ENCODE measurements at places on chromosomes 6 and 20. TPM values are rescaled to one million over a fixed set of nuclear protein-coding genes. Genes with fewer than 3 reads are reported as not detected.

CBFA2T2 gene
- 54.8 TPM for total RNA-seq

DNA sequence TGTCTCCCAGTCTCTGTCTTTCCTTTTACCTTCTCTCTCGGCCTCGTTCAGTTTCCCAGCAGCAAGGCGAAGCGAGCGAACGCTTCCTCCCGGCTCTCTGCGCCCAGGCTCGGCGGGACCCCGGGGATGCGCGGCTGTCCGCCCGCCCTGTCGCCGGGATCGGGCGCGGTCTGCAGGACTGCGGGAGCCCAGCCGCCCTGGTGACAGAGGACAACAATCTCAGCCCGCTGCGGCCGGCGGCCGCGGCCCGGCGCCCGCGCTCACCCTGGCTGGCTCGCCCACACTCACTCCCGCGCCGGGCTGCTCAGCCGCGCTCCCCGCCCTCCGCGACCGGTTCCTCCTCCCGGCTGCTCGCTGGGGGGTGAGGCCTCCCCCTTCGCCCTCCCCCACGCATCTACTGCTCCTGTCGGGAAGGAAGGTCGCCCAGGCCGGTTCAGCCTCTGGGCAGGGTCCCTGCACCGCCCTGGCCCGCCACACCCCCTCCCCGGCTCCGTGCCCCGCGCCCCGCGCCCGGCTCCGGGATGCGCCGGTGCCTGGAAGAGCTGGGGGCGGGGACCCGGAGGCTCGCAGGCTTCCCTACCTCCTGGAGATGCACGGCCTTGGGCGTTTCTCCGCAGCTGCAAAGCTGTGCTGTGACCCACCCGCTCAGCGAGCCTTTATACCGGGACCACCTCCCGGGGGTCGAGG is 410 bp downstream of the SYNE1 start:
- H3K4me3 ChIP-seq = peak overlapping the region; percentile 87
- DNase-seq = peak; percentile 66
- no peak overlapping the region for H3K27ac ChIP-seq
- peaks cover 24% of the 10 kb centered on the region for H3K4me1 ChIP-seq

GRCh38 chr20:64222291-64222735 is 33.2 kb upstream of the PCMTD2 start:
- no peaks in the 10 kb centered on the region for H3K36me3 ChIP-seq
- no peak overlapping the region for H3K4me3 ChIP-seq
- DNase-seq = no peak
- H3K27ac ChIP-seq = no peak overlapping the region
- H3K4me1 ChIP-seq = no peaks in the 10 kb centered on the region

DNA sequence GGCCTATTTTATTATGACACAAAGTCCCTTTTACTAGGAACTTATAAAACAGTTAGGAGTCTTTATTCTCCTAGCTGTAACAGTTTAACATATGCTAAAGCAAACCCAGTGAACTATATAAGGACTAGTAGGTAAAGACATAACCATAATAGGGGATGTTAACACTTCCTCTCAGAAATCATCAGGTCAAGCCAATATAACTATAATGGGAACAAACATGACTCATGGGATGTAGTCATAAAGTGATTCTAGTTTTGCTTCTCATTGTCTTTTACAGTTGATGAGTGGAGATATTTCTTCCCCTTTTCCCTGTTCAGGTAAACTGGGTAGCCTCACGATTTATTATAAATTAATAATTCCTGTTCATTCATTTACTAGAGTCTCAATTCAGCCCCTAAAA is 9.7 kb downstream of the PTCHD4 start:
- no peaks in the 10 kb centered on the region for H3K27me3 ChIP-seq
- H3K27ac ChIP-seq = no peak overlapping the region
- DNase-seq = no peak
- no peaks in the 10 kb centered on the region for H3K36me3 ChIP-seq
- H3K4me3 ChIP-seq = no peak overlapping the region

BMP6 gene
- total RNA-seq = 0.07 TPM

- H3K27ac ChIP-seq = no peak overlapping the region
- H3K4me1 ChIP-seq = no peaks in the 10 kb centered on the region
- no peaks in the 10 kb centered on the region for H3K36me3 ChIP-seq
- DNase-seq = no peak
Observed at GRCh38 chr6:20639161-20639560, 104.9 kb downstream of the CDKAL1 start.

GRCh38 chr6:133396233-133396983 is 155.3 kb downstream of the EYA4 start:
- H3K4me3 ChIP-seq = no peak overlapping the region
- H3K4me1 ChIP-seq = no peaks in the 10 kb centered on the region
- no peaks in the 10 kb centered on the region for H3K36me3 ChIP-seq
- no peak for DNase-seq
- no peaks in the 10 kb centered on the region for H3K27me3 ChIP-seq

GRCh38 chr6:166046226-166046625 is 121.4 kb downstream of the TBXT start:
- no peak for DNase-seq
- no peaks in the 10 kb centered on the region for H3K27me3 ChIP-seq
- no peak overlapping the region for H3K27ac ChIP-seq
- no peaks in the 10 kb centered on the region for H3K4me1 ChIP-seq
- no peaks in the 10 kb centered on the region for H3K36me3 ChIP-seq
- no peak overlapping the region for H3K4me3 ChIP-seq

GRCh38 chr20:13340088-13340487 is 119.0 kb downstream of the ISM1 start:
- H3K27me3 ChIP-seq = no peaks in the 10 kb centered on the region
- H3K27ac ChIP-seq = no peak overlapping the region
- no peaks in the 10 kb centered on the region for H3K4me1 ChIP-seq

GRCh38 chr6:52815167-52816092 is 11.8 kb upstream of the GSTA1 start:
- H3K27ac ChIP-seq = no peak overlapping the region
- no peak overlapping the region for H3K4me3 ChIP-seq
- no peaks in the 10 kb centered on the region for H3K27me3 ChIP-seq
- no peaks in the 10 kb centered on the region for H3K4me1 ChIP-seq
- DNase-seq = peak; percentile 71
- H3K36me3 ChIP-seq = no peaks in the 10 kb centered on the region

DNA sequence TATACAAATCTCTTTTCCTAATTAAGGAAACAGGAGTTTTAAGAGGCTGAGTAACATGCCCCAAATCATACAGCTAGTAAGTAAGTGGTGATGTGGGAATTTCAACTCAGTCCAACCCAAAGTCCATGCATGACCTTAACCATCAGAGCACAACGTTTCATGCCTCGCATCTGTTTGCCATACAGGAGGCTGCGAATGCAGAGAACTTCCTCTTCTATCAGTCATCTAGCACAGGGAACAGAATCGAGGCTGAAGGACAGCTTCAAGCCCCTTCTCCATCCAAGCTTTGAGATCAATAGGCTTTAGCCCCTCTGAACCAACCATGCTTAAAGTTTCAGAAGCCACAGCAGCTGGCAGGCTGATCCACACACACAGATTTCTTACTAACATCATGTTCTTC is 113.2 kb downstream of the MAFB start:
- H3K4me1 ChIP-seq = no peaks in the 10 kb centered on the region
- H3K36me3 ChIP-seq = no peaks in the 10 kb centered on the region
- no peak overlapping the region for H3K27ac ChIP-seq
- no peaks in the 10 kb centered on the region for H3K27me3 ChIP-seq
- no peak for DNase-seq

DNA sequence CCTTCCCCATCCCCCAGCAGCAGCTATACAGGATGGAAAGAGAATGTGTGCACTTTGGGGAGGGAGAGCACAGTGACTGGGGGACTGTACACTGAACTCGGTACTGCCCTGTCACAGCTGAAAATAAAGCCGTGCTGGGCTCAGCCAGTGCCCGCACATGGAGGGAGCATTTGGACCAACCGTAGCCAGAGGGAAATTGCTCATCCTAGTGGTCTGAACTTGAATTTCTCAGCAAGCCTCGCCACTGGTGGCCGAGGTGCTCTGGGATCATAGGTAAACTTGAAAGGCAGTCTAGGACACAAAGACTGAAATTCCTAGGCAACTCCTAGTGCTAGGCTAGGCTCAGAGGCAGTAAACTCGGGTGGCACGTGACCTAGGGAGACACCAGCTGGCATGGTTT is 61.0 kb downstream of the DZANK1 start:
- DNase-seq = no peak
- no peaks in the 10 kb centered on the region for H3K27me3 ChIP-seq
- H3K27ac ChIP-seq = no peak overlapping the region
- H3K4me1 ChIP-seq = peaks cover 10% of the 10 kb centered on the region
- no peak overlapping the region for H3K4me3 ChIP-seq

- DNase-seq = no peak
- H3K27me3 ChIP-seq = no peaks in the 10 kb centered on the region
- no peak overlapping the region for H3K27ac ChIP-seq
- peaks cover 13% of the 10 kb centered on the region for H3K4me1 ChIP-seq
Observed at GRCh38 chr6:45415315-45415714, 37.6 kb upstream of the SUPT3H start.

DNA sequence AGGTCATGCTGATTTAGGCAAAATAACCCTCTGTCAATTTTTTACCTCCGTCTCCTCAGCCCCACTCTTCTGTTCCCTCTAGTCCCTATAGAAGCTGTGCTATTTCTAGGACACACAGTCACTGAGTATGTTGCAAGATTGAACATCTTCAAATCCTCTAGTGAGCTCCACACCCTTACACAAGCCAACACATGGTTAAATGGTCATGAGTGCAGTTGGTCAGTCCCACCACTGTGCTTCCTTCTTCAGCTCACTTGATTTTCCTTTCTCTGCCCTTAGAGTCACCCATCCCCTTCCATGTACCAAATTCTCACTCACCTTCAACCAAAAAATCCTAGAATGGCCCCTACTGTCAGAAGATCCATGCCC is 48.2 kb upstream of the F13A1 start:
- H3K4me1 ChIP-seq = no peaks in the 10 kb centered on the region
- H3K4me3 ChIP-seq = no peak overlapping the region
- no peak for DNase-seq
- no peaks in the 10 kb centered on the region for H3K36me3 ChIP-seq
- no peaks in the 10 kb centered on the region for H3K27me3 ChIP-seq
- H3K27ac ChIP-seq = no peak overlapping the region

- H3K4me3 ChIP-seq = no peak overlapping the region
- no peak overlapping the region for H3K27ac ChIP-seq
- no peaks in the 10 kb centered on the region for H3K27me3 ChIP-seq
- no peaks in the 10 kb centered on the region for H3K36me3 ChIP-seq
- no peaks in the 10 kb centered on the region for H3K4me1 ChIP-seq
- DNase-seq = no peak
Observed at GRCh38 chr6:20919677-20920385, 385.6 kb downstream of the CDKAL1 start.

CD24 gene
- 604 TPM for total RNA-seq

DNA sequence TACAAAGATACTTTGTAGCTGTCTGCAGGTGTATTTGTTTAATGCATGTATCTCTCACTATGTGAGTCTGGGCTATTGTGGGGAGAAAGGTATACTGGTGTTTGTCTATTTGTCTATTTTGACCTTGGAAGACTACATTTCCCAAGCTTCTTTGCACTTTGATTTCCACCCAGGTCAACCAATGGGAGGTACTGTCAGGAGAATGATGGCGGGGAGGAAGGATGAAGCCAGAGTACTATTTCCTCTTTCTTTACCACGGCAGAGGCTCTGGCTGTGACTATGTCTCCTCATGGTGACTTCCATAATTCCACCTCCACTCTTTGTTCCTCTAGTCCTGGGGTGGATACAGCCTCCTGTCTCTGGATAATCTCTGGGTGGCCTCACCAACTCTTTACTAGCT is 23.1 kb downstream of the LBP start:
- no peak overlapping the region for H3K4me3 ChIP-seq
- H3K36me3 ChIP-seq = no peaks in the 10 kb centered on the region
- H3K4me1 ChIP-seq = no peaks in the 10 kb centered on the region
- DNase-seq = peak; percentile 66

BMP7 gene
- not detected for total RNA-seq

NHLRC1 gene
- total RNA-seq = not detected

SYNE1 gene
- 162 TPM for total RNA-seq

DNA sequence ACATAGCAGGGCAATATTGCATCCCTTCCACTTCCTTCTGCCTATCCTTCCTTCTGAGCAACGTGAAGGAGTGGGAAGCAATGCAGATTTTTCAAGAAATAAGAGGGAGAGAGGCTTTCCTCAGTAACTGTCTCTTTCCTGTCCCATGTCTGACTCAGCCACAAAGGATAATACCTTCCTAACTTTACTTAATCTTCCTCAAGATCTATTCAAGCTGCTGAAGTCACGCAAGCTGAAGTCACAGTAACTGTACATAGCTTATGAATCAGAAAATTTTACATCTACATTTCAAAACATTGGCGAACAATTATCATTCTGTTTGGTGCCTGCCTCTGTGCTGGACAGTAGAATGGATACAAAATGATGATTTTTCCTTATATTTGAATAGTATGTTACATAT is 86.4 kb upstream of the POU3F2 start:
- H3K4me3 ChIP-seq = no peak overlapping the region
- no peak overlapping the region for H3K27ac ChIP-seq
- no peaks in the 10 kb centered on the region for H3K4me1 ChIP-seq
- H3K36me3 ChIP-seq = no peaks in the 10 kb centered on the region
- DNase-seq = no peak
- H3K27me3 ChIP-seq = no peaks in the 10 kb centered on the region

DNA sequence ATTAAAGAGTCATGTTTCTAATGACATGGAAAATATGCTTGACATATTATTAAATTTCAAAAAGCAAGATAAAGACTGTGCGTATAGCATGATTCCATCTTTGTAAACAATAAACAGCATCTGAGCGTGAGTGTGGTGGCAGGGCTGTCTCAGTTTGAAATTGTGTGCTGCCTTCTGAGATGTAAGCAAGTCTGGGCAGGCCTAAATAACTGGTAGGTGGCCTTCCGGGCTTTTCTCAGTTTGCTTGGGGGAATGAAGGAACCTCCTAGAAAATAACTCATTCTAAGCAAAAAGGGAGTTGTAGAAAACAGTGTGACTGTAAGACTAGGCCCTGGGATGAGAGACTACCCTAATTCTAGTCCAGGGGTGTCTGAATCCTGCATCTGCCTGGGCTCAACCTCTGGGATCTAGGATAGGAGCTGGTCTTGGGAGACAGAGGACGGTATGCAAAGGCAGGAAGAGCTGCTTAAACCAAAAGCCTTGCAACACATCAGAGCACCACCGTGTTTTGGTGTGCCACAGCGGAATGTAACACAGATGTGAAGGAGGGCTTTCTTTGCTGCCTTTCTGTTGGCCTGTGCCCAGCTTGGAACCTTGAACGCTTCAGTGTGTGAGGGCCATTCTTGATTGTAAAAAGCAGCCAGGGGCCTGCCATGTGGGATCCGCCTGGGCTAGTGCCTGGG is 63.5 kb upstream of the L3MBTL3 start:
- H3K4me3 ChIP-seq = no peak overlapping the region
- H3K27me3 ChIP-seq = no peaks in the 10 kb centered on the region
- H3K27ac ChIP-seq = no peak overlapping the region
- no peaks in the 10 kb centered on the region for H3K36me3 ChIP-seq
- H3K4me1 ChIP-seq = no peaks in the 10 kb centered on the region

FAM210B gene
- total RNA-seq = not detected

DNA sequence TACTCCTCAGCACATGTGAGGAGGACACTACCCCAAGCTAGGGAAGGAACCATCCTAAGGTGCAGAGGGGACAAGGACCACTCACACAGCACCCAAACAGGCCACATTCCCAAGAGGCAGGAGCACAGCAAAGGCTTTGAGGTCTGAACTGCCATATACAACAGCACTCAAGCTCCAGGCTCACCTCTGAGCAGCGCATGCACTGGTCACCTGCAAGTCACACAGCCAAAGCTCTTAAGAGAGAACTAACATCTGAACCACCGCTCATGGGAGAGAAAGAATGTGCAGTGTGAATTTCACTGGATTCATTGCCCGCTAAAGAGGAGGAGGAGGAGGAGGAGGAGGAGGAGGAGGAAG is 31.0 kb downstream of the NPEPL1 start:
- no peaks in the 10 kb centered on the region for H3K27me3 ChIP-seq
- H3K27ac ChIP-seq = no peak overlapping the region
- DNase-seq = no peak
- no peaks in the 10 kb centered on the region for H3K36me3 ChIP-seq
- H3K4me3 ChIP-seq = no peak overlapping the region
